ENCODE measurements at places on chromosomes 4 and X. TPM values are rescaled to one million over a fixed set of nuclear protein-coding genes. Genes with fewer than 3 reads are reported as not detected.

DCAF8L2 gene
- total RNA-seq = not detected

KLHL4 gene
- 4.4 TPM for total RNA-seq

HMX1 gene
- not detected for total RNA-seq

CXXC4 gene
- under 0.01 TPM for total RNA-seq

PROM1 gene
- total RNA-seq = 0.85 TPM

IGSF1 gene
- not detected for total RNA-seq

GPC4 gene
- total RNA-seq = 0.85 TPM

GYG2 gene
- total RNA-seq = 2.7 TPM

NCAPG gene
- total RNA-seq = 63.6 TPM

DCAF12L1 gene
- total RNA-seq = not detected

PI4K2B gene
- 27.3 TPM for total RNA-seq

VEGFD gene
- total RNA-seq = 0.28 TPM

TNMD gene
- not detected for total RNA-seq

GAB1 gene
- 10.7 TPM for total RNA-seq

PPEF2 gene
- 0.19 TPM for total RNA-seq

GNRHR gene
- total RNA-seq = not detected

REST gene
- 40.6 TPM for total RNA-seq
